ENCODE measurements at places on chromosomes 7 and 10. TPM values are rescaled to one million over a fixed set of nuclear protein-coding genes. Genes with fewer than 3 reads are reported as not detected.

GNA12 gene
- total RNA-seq: 57.7 TPM

PAOX gene
- total RNA-seq: 9.3 TPM

NRP1 gene
- total RNA-seq: 33.2 TPM

SPDYE16 gene
- total RNA-seq: 0.51 TPM

HOXA7 gene
- 29.8 TPM for total RNA-seq

CFAP43 gene
- total RNA-seq: 0.58 TPM

PON1 gene
- total RNA-seq: not detected

SORCS1 gene
- total RNA-seq: 0.80 TPM

PNLIPRP3 gene
- total RNA-seq: 0.28 TPM

PCLO gene
- 5.5 TPM for total RNA-seq

- DNase-seq: peak; percentile 78
These were observed 27.3 kb downstream of the PPIF start for GRCh38 chr10:79374312-79375191.

DNA sequence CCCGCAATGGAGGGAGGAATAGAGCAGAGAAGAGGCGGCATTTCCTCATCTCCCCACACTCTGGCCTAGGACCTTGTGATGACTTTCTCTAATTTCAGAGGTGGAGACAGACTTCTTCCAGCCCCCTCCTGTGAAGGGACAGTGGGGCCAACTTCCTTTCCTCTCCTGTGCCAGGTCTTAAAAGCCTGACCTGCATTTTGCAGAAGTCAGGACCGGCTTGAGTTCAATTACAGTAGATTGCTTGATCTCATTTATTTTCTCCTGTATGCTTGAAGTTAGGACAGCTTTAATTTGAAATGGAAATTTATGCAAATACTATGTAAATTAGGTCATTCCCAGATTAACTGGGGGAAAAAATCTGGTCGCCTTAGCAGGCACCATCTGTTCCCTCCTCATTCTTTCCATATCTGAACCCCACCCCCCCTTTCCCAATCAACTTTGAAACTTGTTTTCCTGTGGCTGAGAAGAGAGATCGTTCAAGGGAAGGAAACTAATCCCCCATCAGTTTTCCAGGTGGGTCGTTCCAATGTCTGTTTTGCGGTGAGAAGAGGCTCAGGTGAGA lies 57.1 kb downstream of the SYPL1 start:
- DNase-seq: no peak

GRCh38 chr7:72405418-72405817 lies 6.7 kb downstream of the CALN1 start:
- DNase-seq: no peak

GRCh38 chr7:65953001-65953720 lies 28.9 kb downstream of the GUSB start:
- no peak for DNase-seq

DNA sequence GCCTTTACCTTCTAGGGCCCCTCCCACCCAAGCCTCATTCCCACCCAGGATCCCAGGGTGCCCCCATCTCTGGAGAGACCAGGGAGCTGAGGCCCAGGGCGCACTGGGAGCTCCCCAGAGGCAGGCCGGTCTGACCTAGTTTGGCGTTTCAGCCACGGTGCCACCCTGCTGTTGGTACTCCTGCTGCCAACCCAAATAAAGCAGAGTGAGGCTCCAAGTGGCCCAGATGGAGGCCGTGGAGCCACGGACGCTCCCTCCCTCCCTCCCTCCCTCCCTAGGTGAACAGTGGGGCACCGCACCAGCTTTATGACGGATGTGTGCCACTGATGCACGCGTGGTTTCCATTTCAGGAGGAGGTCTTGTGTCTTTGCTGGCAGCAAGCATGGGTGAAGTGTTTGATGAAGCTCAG lies 1.8 kb downstream of the INPP5A start:
- peak; percentile 51 for DNase-seq

DNA sequence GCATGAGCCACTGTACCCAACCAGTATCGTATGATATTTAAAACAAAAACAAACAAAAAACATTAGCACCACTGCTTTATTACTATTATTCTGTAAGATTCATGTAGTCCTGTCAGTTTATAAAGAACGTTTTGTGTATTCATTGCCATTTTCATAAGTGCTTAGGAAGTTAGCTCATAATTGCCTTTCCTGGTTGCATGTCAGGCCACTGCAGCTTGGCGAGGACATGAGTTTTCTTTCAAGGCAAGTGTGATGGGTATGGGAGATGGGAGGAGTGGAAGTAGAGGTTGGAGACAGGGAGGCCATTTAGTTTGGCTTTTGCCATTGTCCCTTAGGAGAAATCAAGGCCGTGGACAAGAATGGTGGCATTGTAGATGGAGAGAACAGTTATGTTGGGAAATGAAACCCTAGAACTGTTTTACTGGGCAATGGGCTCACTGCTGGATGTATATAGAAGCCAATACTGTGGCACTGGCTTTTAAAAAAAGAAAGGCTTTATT lies 48.9 kb downstream of the TYW1 start:
- no peak for DNase-seq

DNA sequence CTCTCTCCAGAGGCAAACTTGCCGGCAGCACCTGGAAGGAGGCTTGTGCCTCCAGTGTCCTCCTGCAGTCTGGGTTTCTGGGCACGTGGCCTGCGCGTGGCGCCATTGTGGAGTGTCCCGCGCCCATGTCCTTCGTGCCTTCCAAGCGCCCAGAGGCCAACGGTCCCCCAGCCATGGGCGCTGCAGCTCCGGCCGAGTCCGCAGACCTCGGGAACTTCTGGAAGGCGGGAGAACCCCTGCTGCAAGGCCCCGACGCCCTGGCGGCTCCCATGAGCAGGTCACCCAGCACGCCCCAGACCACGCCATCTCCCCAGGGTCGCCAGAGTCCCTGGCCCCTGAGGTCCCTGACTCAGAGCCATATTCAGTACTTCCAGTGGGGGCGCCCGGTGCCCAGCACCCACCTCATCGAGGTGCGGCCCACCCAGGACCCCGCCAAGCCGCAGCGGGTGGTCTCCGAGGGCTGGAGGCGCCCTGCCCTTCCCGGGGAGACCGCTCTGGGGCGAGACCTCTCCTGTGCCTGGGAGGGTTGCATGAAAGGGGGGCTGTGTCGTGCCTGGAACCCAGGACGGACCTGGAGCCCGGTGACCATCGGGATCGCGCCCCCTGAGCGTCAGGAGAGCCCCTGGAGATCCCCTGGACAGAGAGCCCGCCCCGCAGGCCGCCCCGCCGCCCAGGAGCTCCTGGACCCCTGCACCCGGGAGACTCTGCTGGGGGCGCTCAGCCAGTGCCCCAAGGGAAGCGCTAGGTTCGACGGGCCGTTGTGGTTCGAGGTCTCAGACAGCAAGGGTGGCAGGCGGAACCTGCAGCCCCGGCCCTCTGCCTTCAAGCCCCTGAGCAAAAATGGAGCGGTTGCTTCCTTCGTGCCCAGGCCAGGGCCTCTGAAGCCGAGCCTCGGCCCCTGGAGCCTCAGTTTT lies at the start of gene POM121L12:
TSS of gene POM121L12 (plus strand) at position 135 of the 914 bp plus-strand sequence. CDS start at position 174, 39 bp downstream.
- no peak for DNase-seq

- DNase-seq: no peak
These were observed 117.5 kb upstream of the AGK start for GRCh38 chr7:141433698-141434097.

DNA sequence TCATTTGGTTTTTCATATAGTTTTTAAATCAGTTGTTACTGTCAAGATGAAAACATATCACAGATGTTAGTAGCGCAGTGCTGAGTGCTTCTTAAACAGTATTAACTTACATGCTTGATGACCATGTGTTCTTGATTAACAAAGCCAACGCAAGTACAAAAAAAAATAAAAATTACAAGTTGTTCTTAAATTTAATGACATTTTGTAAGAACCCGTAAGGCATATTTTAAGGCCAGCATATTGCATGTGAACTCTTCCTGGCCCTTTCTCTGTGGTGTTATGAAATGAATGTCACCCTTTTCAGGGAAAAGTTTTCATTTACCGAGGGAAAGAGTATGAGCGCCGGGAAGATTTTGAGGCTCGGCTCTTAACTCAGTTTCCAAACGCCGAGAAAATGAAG lies 140.4 kb upstream of the NPS start:
- DNase-seq: no peak

GRCh38 chr7:117485118-117485620 lies 5.3 kb downstream of the CFTR start:
- DNase-seq: no peak

DNA sequence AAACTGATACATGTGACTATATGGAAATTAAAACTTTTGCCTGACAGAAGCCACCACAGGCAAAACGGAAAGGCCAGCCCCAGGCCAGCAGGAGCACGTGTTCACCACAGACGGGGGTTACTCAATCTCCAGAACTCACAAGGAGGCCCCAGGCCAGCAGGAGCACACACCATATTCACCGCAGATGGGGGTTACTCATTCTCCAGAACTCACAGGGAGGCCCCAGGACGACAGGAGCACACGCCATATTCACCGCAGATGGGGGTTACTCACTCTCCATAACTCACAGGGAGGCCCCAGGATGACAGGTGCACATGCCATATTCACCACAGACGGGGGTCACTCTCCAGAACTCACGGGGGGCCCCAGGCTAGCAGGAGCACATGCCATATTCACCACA lies 61.5 kb downstream of the NKX6-2 start:
- DNase-seq: no peak

- no peak for DNase-seq
These were observed 263.0 kb downstream of the TCF7L2 start for GRCh38 chr10:113213035-113213434.

GRCh38 chr10:44259090-44259874 lies 125.6 kb downstream of the CXCL12 start:
- no peak for DNase-seq

- no peak for DNase-seq
These were observed 50.6 kb downstream of the AOAH start for GRCh38 chr7:36673703-36674102.

DNA sequence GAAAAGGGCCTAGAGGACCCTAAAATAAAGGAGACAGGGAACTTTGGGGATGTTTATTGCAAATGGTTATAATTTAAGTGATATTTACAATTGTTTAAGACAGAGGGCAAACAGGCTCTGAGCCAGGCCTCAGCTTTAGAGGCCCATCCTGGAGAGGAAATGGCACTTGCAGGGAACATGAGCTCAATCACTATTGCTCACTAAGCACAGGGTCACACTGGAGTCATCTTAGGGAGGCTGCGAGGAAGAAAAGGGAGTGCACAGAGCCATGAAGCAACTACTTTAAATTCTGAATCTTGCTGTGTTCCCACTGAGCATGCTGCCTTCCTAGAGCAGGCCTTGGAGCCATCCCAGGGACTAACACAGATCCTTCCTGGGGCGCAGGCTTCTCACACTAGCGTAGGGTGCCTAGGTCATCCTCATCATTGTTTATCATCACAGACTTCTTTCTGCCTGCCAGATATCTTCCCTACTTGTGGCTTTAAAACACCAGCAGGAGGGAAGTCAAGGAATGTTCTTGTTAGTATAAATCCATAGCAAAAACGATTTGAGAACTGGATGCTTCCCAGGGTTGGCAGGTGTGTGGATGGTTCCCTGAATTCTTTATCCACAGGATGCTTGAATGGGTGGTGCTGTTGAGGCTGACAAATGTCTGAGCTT lies 12.7 kb upstream of the DNAJB12 start:
- DNase-seq: no peak

DNA sequence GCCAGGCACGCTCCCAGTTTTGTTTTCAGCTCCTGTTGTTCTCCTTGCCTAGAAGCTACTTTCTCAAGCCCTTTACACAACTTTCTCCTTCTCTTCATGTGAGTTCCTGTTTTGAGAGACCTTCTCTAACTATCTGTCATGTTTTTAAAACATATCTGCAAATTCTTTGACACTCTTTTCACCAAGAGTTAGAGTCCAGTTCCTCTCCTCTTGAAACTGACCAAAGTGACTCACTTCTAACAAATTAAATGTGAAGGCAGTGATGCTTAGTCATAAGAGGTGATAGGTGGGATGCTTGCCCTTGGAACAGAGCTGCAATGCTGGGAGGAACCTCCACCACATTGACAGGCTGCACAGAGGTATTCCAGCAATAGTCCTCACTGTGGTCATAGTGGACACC lies 25.3 kb downstream of the ZSCAN25 start:
- no peak for DNase-seq

DNA sequence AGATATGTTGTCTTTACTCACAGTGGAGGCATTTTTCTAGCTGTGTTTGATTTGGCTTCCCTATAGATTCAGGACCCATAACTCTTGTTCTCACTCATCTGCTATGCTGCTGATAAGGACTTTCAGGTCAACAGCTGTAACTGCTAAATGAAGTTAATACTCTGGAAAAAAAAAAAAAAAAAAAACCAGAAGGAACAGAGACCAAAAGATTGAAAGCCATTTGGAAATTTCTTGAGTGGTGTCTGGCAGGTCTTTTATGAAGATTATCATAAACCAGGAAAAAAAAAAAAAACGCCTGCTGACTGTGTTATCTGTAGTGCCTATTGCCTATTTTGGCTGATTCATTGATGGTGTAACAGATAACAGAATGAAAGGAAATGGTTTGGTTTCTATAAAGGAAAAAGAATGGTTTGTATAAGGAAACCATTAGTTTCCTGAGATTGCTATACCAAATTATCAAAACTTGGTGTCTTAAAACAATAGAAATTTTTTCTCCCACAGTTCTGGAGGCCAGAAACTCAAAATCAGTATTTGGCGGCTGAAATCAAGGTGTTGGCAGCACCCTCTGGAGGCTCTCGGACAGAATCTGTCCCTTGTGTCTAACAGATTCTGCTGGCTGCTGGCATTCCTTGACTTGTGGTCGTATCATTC lies 60.5 kb upstream of the BET1 start:
- DNase-seq: no peak

DNA sequence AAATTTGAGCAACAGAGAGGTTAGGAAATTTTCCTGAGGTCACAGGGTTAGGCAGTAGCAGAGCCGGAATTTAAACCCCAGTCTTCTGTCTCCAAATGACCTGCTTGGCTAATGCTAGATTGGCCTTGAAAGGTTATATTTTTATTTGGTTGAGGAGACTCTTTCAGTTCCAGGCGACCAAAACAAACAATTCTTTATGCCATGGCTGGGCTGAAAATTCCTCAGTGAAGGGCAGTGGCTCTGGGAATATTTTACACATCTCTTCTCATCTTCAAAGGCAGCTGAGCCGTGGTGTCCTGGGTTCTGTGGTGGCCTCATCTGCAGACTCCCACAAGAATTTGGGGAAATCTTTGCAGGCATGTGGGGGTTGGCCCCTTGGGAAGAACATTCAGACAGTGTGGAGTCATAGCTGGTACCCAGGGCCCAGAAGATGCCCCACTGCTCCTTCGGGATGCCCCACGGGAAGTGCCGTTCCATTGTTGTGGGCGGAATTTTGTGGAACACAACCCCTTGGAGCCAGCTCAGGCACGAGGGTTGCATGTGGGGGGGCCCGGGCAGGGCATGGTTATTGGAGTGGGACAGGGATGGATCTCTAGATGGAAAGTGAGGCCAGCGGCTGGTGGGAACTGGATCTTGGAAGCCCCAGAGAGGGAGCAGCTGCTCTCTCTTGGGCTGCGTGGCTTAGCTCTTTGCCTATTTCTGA lies 33.2 kb downstream of the RPS24 start:
- no peak for DNase-seq

GRCh38 chr7:108104324-108104723 lies 25.8 kb downstream of the LAMB4 start:
- DNase-seq: no peak

DNA sequence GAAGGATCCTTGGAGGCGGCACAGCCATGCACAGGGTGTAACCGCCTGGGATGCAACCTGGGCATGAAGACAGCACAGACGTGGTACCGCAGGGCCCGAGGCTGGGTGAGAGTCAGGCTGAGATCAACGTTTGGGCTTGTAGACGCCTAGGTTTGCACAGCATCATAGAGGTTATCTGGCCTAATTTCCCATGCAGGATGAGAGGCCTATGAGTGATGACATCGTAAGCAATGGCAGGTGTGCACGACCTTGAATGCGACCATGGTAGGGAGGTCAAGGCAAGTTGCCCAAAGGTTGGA lies 7.5 kb downstream of the CALML3 start:
- DNase-seq: peak; percentile 14
